Tibial artery (tissue), 4 donors: ENCODE measurements at places on chromosomes 1 and 21.
A peak's percentile ranks its signal among the peaks of the same experiment; 100 is the strongest.

DNA sequence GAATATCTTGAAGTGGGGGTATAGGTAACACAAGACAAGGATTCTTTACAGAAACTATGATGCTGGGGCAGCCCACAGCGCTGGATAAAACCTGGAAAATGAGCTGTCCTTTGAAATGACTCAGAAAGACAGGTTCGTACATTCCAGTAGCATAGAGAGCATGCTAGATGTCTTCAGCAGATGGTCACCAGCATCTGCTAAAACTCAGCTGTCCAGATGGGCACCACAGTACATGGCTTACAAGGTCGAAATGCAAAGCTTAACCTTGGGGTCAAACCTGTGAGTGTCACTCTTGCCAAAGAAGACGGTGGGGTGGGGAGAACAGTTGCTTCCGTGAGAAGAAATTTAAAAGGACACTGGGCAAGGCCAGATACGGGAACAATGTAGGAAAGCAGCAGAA, 41.3 kb upstream of the TRIM45 start:
- DNase-seq = no peak
- no peaks in the 10 kb centered on the region for H3K4me1 ChIP-seq
- no peak overlapping the region for H3K27ac ChIP-seq
- no peaks in the 10 kb centered on the region for H3K27me3 ChIP-seq

DNA sequence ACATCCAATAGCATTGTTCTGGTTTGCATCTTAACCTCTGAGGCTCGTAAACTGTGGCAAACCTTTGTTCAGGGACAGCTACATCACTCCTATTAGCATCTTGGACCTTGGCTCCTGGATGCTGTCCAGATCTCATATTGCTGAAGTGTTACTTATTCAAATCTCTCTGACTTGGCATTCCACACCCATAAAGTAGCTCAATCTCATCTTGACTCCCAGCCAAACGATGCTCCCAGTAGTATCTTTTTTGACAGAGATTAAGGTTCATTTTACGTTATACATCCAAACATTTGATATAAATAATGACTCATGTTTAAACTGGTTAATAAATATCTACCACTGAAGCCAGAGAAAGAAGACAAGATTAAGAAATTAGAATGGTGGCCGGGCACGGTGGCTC, 4.4 kb upstream of the FLVCR1 start:
- H3K4me1 ChIP-seq = peaks cover 8% of the 10 kb centered on the region
- no peak for DNase-seq
- H3K27ac ChIP-seq = no peak overlapping the region
- no peak overlapping the region for H3K4me3 ChIP-seq
- no peaks in the 10 kb centered on the region for H3K27me3 ChIP-seq

- H3K4me1 ChIP-seq = no peaks in the 10 kb centered on the region
- H3K27ac ChIP-seq = no peak overlapping the region
- no peaks in the 10 kb centered on the region for H3K36me3 ChIP-seq
- no peak overlapping the region for H3K4me3 ChIP-seq
- H3K27me3 ChIP-seq = no peaks in the 10 kb centered on the region
- no peak for DNase-seq
Observed at GRCh38 chr1:238951809-238952208, 434.6 kb upstream of the CHRM3 start.

GRCh38 chr1:213669964-213670691, 317.6 kb upstream of the PROX1 start:
- no peak overlapping the region for H3K4me3 ChIP-seq
- DNase-seq = no peak
- no peak overlapping the region for H3K27ac ChIP-seq
- H3K36me3 ChIP-seq = no peaks in the 10 kb centered on the region
- no peaks in the 10 kb centered on the region for H3K27me3 ChIP-seq

DNA sequence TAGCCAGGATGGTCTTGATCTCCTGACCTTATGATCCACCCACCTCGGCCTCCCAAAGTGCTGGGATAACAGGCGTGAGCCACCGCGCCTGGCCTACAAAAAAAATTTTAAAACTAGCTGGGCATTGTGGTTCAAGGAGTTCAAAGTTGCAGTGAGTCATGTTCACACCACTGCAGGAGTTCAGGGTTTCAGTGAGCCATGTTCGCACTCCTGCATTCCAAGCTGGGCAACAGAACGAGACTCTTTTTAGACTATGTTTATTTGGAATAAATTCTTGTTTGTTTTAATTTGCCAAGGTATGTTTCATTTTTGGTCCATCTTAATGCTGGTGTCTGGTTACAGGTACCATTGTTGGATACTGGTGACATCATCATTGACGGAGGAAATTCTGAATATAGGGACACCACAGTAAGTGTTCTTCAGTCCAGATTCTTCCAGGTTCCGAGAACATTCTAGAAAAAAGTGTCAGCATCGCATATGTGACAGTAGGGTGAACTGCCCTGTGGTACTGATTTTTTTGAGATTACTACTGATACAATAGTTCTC, 3.9 kb downstream of the PGD start:
- H3K27me3 ChIP-seq = no peaks in the 10 kb centered on the region
- no peak overlapping the region for H3K27ac ChIP-seq
- DNase-seq = no peak
- no peaks in the 10 kb centered on the region for H3K4me1 ChIP-seq
- H3K36me3 ChIP-seq = peaks cover 52% of the 10 kb centered on the region

DNA sequence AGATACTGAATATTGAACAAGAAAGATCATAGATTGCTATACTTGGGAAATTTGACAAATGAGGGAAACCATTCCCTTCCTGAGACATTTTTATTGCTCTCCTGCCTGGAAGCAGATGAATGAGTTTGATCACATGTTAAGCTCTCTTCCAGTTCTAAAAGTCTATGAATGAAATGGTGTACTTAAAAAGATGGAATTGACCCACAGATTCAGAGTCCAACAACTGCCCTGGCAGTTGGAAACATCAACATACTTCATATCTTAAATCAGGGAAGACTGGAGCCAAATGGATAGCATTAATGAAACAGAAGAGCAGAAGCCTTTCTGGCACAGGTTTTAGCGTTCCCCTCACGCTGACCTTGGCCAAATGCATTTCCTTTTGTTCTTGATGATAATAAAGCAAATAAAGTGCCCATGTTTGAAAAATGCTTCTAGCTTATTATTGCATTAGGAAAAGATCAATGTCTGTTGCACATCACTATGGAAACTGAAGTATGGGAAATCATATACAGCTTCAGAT, 142.6 kb downstream of the ESRRG start:
- no peak overlapping the region for H3K4me3 ChIP-seq
- no peaks in the 10 kb centered on the region for H3K27me3 ChIP-seq
- DNase-seq = no peak
- no peaks in the 10 kb centered on the region for H3K4me1 ChIP-seq

DNA sequence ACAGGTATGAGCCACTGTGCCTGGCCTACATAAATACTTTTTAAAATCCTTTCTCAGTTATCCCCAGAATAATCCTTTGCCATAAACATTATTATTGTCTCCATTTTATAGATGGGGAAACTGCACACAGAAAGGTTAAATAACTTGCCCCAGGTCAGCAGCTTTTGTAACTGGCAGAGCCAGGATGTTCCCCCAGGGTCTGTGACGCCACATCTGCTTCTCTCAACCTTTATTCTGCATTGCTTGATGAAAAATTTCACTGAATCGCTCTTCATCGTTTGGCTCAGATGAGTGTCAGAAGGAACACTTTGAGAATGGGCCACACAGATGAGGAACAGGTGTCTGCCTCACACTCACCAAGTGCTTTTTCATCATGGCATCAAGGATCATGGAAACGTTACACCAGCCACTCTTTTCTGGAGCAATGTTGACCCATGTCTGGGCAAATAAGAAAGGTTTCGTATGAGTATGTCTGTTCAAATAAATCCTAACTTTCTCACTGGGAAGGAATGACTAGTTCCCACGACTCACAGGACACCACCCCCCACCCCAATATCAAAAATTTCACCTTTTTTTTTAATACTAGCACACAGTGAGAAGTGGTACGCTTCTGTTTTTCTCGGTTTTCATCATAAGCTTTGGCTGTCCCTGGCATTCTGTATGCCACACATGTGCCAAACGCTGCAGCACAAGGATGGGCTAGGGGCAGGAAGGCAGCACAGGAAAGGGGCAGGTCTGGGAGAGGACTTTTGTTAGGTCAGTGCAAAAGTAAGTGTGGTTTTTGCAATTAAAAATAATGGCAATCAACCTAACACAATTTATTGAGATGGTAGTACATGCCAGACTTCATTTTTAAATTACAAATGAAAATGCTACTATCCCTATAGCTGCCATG, 9.0 kb upstream of the PTGFRN start:
- no peaks in the 10 kb centered on the region for H3K27me3 ChIP-seq
- H3K4me3 ChIP-seq = no peak overlapping the region
- H3K27ac ChIP-seq = no peak overlapping the region

- no peaks in the 10 kb centered on the region for H3K27me3 ChIP-seq
- no peaks in the 10 kb centered on the region for H3K36me3 ChIP-seq
- no peak for DNase-seq
- no peak overlapping the region for H3K4me3 ChIP-seq
Observed at GRCh38 chr1:70101231-70101630, 104.1 kb downstream of the LRRC40 start.

DNA sequence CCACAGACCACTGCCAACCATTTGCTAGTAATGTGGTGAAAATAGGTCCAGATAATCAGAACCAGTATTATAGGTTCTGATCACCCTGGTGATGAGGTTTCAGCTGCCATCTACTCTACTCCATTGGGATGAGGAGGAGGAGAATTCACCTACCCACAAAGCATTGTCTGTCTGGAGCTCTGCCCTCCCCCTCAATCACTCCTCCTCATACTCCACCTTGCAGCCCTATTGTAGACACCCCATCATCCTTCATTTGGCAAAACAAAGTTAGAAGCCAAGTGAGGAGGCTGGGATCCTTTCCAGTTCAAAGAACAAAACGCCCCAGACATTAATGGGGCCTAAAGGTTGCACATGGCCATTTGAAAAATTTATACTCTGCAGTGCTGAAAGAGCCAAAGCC, 157.4 kb upstream of the L1TD1 start:
- DNase-seq = no peak
- H3K27me3 ChIP-seq = no peaks in the 10 kb centered on the region

DNA sequence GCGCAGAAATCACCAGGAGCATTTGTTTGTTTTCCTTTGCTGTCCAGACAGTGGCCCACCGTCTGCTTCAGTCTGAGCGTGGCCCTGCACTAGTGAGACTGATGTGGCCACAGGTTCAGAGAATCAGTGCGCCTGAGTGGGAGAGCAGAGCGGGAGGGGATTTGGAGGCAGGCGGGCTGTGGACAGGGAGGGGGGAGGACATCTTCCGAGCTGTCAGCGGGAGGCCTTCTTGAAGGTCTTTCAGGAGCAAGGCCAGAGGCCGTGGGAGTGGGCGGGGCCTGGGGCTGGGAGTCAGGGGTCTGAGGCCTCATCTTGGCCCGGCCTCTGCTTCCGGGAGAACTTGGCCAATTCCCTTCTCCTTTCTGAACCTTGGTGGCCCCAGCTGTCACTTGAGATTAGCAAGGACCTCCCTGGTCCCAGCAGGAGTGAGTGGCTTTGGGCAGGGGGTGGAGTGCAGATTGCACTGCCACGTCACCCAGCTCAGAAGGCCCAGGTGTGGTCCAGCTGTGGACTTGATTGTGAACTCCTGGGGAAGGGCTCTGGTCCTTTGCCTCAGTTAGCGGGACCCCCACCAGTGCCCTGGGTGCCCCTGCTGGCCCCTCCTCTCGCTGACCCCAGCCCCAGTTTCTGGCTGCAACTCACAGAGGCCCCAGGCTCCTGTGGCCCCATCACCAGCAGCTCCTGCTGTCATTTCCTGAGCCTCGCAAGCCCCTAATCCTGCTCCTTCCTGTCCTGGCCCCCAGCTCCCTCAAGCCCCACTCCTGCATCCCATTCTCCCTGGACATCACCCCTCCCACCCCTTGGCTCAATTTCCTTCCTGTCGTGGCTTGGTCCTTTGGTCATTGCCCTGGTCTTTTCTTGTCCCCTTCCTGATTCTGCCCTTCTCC, 8.4 kb downstream of the TNFRSF1B start:
- no peak overlapping the region for H3K4me3 ChIP-seq
- DNase-seq = no peak
- H3K4me1 ChIP-seq = peaks cover 3% of the 10 kb centered on the region

DNA sequence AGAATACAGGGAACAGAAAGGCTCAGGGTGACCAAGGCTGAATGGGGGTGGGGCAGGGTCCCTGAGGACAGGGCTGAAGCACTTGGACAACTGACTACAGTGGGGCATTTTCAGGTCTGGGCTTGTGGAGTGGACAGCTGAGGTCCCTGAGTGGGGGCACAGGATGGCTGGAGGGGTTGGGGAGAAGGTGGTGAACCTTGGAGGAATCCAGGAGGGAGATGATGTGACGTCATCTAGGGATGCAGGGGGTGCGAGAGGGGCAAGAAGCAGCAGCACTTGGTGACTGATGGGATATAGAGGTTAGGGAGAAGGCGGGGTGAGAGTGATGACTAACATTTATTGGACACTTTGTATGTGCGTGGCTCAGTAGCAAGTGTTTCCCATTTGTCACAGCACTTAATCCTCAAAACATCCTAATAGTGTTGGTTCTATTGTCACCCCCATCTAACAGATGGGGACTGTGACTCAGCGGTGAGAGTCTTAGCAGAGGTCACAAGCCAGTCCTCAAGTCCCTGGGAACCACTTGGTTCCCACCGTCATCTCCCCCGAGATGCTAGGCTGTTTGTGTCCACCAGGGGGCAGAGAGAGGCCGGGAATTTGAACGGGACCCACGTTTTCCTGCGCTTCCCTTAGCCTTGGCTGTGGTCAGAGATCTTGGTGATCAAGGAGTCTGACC, 27.9 kb upstream of the BMP8B start:
- no peak overlapping the region for H3K27ac ChIP-seq
- peak; percentile 81 for DNase-seq
- peaks cover 36% of the 10 kb centered on the region for H3K27me3 ChIP-seq
- no peak overlapping the region for H3K4me3 ChIP-seq
- no peaks in the 10 kb centered on the region for H3K4me1 ChIP-seq

GRCh38 chr1:33636209-33636608, 163.8 kb downstream of the ZSCAN20 start:
- DNase-seq = no peak
- no peak overlapping the region for H3K27ac ChIP-seq
- peaks cover 4% of the 10 kb centered on the region for H3K27me3 ChIP-seq
- H3K4me3 ChIP-seq = no peak overlapping the region
- H3K4me1 ChIP-seq = no peaks in the 10 kb centered on the region

- peaks cover 3% of the 10 kb centered on the region for H3K4me1 ChIP-seq
- no peaks in the 10 kb centered on the region for H3K27me3 ChIP-seq
Observed at GRCh38 chr1:231558708-231559185, 30.3 kb downstream of the TSNAX start.

DNA sequence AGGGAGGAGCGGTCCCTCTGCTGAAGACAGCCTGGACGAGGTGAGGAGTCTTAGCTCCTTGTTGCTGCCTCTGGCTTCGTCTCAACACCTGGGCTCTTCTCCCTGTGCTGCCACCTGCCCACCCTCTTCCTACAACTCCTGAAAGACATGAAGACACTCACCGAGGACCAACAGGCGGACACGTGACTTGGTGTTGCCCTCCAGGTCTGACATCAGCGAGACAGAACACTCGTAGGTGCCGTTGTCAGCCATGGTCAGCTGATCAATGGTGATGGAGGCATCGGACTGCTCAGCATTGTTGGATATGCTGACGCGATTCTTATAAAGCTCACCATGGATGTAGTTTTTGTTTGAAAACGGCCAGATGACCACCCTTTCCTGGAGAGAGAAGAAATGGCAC, 21.4 kb downstream of the GPA33 start:
- DNase-seq = no peak
- no peaks in the 10 kb centered on the region for H3K4me1 ChIP-seq
- H3K4me3 ChIP-seq = no peak overlapping the region
- H3K36me3 ChIP-seq = no peaks in the 10 kb centered on the region
- H3K27me3 ChIP-seq = no peaks in the 10 kb centered on the region
